ENCODE measurements at places on chromosomes 4 and X.

- no peak for DNase-seq
Measured at GRCh38 chrX:150282953-150283352, 80.2 kb upstream of the MAMLD1 start.

GRCh38 chrX:75156531-75156945 lies 455 bp upstream of the ABCB7 start:
- no peak for DNase-seq

GRCh38 chr4:59200992-59201391 lies 1999.1 kb upstream of the ADGRL3 start:
- no peak for DNase-seq

DNA sequence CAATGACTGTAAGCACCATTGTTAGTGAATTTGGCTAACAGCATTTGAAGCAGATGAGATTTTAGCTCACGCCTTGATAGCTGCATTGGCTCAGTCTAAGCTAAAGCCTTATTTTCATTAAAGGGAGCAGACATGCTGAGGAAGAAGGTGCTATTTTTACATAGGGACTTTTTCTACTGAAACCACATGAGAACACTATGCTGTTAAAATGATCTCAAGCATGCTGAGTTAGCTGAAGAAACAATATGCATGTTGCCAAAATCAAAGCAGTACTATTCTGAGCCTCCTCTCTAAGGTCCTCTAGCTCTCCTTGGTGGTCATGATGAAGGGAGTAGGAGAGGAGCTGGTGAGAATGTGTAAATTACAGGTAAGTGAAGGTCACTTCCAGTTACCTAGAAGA lies 134.4 kb upstream of the JADE1 start:
- no peak for DNase-seq

DNA sequence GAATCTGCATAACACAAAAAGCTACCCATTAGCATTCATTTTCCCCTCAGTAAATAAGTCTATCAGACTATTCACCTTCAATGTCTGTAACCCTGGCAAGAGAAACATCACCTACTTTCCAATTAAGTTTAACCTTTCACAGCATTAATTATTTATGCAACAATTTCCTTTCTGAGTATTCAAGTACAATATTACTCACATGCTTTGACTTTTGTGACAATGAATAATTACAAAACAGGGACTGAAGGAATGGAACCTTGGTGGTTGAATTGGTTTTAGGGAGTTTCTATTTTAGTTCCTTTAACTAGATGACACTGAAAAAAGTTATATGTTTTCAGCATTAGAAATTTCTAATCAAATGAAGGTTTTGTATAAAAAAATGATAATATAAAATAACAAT lies 932.3 kb upstream of the EPHA5 start:
- DNase-seq, result no peak

Measured in natural killer cell (primary cell).